ENCODE measurements at places on chromosomes 3 and 15.

- DNase-seq: no peak
These were observed 307.2 kb upstream of the TRIM42 start for GRCh38 chr3:140370686-140371085.

- DNase-seq: no peak
These were observed 25.9 kb upstream of the SLC41A3 start for GRCh38 chr3:126109880-126110235.

DNA sequence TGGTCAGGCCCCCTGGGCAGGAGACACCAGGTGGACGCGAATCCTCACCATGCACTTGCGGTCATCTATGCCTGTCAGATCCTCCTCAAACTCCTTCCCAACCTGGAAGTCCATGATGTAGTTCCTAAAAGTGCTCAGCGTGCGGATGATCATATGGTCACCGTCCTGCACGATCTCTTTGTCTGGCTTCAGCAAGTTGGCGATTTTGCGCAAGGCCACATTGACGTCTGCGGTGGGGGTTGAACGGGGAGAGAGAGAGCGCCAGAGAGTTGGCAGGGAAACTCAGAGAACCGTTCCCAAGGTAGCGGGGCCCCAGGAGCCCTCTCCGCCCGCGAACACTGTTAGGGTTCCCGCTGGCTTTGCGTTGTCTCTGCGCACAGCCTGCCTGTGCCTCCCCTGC lies 809 bp downstream of the RBP1 start:
- DNase-seq: no peak

- DNase-seq: no peak
These were observed 40.8 kb upstream of the OSTN start for GRCh38 chr3:191158247-191158646.

- no peak for DNase-seq
These were observed 5.4 kb upstream of the ACSBG1 start for GRCh38 chr15:78239811-78240210.

DNA sequence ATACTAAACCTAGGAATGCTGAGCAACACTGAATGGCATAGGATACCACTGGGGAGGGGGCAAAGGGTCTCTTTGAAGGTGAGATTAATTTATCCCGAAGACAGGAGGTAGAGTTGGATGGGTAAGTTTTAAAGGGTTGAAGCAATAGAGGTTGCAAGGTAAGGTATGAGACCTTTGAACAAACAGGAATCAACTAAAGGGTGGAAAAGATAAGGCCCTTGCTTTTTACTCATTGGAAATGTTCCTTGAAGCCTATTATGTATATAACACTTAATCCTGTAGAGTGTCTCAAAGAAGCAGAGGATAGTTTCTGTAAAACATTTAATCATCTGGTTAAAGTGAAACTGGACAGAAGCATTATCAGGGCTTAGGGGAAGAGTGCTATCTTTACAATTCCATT lies 5.7 kb downstream of the ABHD5 start:
- no peak for DNase-seq

- no peak for DNase-seq
These were observed 982 bp downstream of the TAGLN3 start for GRCh38 chr3:111999484-112000324.

DNA sequence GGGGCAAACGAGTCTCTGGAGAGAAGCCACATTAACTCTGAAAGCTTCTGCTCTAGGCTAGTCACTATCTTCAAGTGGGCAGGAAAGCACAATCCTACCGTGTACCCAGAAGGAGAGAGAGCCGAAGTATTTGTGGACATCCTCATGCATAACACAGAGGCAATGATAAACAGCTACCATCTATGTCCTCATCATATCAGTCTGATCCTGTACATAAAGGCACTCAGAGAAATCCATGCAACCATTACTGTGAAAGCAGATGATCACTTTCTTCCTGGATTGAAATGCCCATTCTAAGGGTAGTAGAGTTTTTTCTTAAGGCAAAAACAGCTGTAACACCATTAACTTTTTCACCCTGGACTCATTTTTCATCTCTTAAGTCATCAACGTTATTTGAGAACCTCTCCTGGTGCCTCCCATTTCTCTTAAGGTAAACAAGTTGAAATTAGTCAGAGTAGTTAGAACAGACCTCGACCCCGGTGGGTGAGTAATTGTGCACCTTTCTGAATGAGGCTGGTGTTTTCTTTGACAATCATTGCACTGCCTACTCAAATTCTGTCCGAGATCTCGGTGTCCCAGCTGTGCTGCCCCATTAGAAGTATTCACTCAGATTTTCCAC lies 327.4 kb downstream of the SHQ1 start:
- DNase-seq: no peak

- DNase-seq: peak; percentile 75
These were observed 228.8 kb upstream of the PPP2R3A start for GRCh38 chr3:135736740-135737139.

- no peak for DNase-seq
These were observed 146.8 kb downstream of the FAM43A start for GRCh38 chr3:194832346-194833104.

DNA sequence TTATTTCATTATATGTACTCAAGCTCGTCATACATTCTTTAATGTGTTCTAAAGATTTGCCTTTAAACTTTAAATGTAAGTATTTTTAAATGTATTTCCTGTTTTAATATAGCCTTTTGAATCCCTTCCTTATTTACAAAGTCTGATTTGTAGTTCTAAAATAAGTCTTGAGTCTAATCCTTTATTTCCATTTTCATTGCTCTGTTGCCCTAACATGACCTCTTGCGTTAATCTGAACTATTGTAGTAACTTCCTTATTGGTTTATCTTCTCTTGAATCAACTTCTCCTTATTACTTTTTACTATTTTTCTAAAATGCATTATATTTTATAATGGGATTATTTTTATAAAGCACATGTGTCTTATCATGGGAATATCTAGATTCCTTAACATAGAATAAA lies 24.0 kb downstream of the KNL1 start:
- DNase-seq: peak; percentile 42

GRCh38 chr15:39110746-39111145 lies 470.1 kb upstream of the THBS1 start:
- DNase-seq: no peak

GRCh38 chr3:23271876-23272741 lies 69.0 kb downstream of the UBE2E2 start:
- no peak for DNase-seq

GRCh38 chr3:40780291-40780924 lies 255.6 kb downstream of the ZNF621 start:
- DNase-seq: no peak

DNA sequence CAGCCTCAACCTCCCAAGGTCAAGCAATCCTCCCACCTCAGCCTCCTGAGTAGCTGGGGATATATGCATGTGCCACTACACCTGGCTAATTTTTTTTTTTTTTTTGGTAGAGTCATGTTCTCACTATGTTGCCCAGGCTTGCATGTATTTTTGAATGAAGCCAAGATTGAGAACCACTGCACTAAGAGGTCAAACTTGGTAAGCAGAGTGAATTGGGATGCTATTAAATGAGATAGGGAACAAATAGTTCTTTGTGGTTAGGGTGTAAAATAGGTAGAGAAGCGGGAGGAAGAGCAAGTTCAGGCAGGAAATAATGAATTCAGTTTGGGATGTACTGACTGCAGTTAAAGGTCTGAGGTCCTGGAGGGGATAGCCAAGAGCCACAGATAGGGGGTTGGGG lies 39.9 kb upstream of the PIAS1 start:
- no peak for DNase-seq

- no peak for DNase-seq
These were observed 224.0 kb downstream of the DPH6 start for GRCh38 chr15:35321926-35322325.

DNA sequence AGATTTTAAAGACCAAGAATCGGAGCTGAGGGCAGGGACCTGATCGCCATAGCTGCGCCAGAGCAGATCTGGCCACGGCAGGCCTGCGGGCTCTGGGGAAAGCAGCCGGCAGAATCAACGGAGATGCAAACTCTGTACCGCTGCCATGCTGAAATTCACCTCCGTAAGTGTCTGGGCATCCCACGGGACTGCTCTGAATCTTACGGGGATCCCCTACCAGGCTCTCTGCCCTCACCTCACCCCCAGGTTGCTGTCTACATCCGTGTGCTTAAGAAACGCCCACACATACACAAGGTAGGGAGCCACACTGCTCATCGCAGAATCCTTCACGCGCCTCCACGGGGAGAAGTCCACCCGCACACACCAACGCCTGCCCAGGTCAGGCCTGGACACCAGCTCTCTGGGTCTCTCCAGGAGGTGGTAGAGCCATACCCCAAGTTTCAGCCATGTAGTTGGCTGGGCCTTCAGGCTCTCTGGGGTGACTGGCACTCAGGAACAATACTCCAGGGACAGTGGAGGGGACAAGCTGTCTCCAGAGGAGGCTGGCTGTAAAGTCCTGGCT lies 33.5 kb downstream of the FAM174B start:
- DNase-seq: no peak

- DNase-seq: peak; percentile 97
These were observed 131.7 kb downstream of the RYR3 start for GRCh38 chr15:33442449-33442848.

GRCh38 chr15:61175024-61175423 lies 54.1 kb downstream of the RORA start:
- DNase-seq: no peak

DNA sequence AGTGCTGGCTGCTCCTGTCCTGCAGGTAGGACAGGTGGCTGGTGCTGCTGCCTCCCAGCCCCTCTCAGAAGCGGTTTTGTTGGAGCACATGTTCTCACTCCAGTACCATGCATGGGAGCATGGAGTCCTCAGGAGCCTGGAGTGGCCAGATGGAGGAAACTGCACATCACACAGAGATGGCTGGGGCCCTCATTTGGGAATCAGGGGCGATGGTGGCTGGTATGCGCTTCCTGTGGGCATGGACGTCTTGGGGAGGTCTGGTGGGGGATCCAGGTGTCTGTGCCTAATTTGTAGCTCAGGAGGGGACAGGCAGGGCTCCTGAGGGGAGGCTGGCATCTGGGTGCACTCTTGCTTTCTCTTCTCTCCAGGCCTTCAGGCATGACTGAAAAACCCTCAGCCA lies 168.2 kb downstream of the KLF13 start:
- no peak for DNase-seq

All from hematopoietic multipotent progenitor cell treated with erythropoietin and hydrocortisone succinate and interleukin-3 and kit ligand, for 6 days (in vitro differentiated cells).